ENCODE measurements at places on chromosomes 4 and X. TPM values are rescaled to one million over a fixed set of nuclear protein-coding genes. Genes with fewer than 3 reads are reported as not detected.

DNA sequence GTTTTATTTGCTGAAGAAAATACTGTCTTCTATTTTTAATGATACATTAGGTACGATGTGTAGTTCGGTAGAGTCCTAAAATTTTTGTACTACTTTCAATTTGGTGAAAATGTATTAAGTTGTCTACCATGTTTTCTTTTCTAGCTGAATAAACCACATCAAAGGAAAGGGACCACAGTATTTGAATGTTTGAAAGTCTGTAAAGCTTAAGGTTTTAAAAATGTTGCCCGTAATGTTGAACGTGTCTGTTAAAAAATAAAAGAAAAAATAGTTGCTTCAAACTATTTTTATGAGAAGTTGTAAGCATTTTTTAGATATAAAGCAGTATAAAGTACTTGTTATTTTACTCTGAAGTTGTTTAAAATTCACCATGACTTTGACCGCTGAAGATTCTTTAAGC, 3.2 kb downstream of the CDKN2AIP start:
- no peak for DNase-seq

- no peak for DNase-seq
Measured at GRCh38 chr4:63632858-63633257, 776.4 kb downstream of the TECRL start.

DNA sequence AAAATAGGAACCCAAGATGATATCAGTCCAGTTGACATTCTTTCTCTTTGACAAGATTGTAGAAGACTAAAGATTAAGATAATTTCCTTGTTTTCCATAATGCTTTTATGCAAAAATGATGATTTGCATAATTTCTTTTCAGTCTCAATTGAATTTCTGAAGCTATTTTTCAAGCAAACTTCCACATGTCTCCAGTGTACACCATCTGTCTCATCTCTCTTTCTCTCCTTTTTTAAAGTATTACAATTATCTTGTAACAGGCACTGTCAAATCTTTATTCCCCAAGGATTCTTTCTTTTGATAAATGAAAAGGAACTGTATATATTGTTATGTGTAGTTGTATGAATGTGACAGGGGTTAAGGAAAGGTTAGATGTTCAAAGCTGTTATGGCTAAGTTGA, 7.9 kb upstream of the SH3RF1 start:
- DNase-seq, result no peak

DNA sequence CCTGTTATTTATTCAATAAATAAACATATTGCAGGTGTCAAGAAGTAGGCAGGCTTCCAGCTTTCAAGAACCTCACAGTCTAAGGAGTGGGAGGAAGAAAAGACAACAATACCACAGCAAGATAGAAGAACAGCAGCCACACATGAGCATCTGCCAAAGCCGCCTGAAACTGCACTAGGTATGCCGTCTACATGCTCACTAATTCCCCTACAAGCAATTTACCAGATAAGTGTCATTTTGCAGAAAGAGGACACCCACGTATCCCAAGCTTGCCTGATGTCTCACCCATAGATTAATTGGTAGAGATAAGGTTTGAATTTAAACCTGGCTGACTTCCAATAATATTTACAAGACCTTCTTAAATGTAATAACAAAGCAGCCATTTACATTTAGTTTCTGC, 439.4 kb upstream of the CPEB2 start:
- DNase-seq, result no peak

GRCh38 chr4:92060333-92060732, 243.4 kb upstream of the GRID2 start:
- DNase-seq, result no peak

DNA sequence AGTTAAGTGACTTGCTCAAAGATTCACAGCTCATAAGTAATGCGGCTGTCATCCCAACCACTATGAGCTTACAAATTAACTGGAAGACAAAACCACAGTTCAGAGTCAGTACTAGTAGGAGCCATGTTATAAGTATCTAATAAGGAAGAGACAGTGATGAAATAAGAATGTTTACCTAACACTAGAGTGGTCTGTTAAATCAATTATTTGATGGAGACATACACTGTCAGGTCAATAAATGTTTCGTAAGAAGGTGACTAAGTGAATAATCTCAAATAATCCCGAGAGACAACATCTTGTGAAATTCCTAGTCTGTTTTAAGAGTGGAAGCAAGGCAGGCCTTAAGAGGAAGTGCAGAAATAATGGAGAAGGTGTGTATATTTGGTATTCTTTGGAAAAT, 25.8 kb upstream of the AMELX start:
- DNase-seq, result no peak

DNA sequence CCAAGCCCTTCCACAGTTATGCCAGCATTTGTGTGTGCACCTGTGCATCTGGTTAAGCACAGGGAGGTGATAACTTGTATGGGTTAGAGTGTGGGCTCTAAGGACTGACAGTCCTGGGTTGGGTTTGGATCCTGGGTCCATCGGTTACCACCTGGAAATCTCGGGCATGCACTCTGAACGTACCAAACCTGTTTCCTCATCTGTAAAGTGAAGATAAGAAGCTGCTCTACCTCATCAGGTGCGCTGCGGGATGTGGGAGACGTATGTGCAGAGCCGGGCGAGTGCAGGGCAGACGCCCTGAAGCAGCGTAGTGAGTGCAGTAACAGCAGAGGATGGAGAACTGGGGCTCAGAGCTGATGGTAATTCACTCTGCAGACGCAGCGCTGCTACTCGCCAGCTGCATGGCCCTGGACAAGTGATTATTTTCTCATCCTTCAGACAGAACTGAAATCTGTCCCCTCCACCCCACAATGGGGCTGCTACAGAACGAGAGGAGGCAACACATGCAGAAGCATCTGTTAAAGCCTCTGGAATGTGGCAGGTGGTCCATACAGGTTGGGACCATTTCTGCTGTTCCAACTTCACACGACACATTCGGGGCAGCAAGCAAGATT, 64.4 kb downstream of the HADH start:
- no peak for DNase-seq

- DNase-seq, result no peak
Measured at GRCh38 chrX:97416461-97416860, 532.8 kb downstream of the RPA4 start.

DNA sequence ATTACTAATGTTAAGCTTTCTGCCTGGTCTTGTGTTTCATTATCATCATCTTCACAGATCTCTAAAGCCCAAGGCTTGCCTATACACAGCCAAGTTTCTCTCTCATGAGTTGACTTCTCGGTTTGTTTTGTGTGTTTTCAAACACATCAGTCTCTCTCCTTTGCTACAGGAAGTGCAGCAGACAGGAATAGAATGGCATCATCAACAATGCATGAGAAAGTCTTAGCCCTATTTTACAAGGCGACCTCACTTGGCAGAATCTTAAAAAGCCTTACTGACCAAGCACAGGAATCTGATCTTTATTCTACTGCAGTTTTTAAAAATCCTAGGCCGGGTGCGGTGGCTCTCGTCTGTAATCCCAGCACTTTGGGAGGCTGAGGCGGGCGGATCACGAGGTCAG, 36.8 kb downstream of the CC2D2A start:
- no peak for DNase-seq

- no peak for DNase-seq
Measured at GRCh38 chrX:23394421-23394820, 59.8 kb downstream of the PTCHD1 start.

- no peak for DNase-seq
Measured at GRCh38 chrX:43333543-43333942, 322.6 kb upstream of the MAOA start.

DNA sequence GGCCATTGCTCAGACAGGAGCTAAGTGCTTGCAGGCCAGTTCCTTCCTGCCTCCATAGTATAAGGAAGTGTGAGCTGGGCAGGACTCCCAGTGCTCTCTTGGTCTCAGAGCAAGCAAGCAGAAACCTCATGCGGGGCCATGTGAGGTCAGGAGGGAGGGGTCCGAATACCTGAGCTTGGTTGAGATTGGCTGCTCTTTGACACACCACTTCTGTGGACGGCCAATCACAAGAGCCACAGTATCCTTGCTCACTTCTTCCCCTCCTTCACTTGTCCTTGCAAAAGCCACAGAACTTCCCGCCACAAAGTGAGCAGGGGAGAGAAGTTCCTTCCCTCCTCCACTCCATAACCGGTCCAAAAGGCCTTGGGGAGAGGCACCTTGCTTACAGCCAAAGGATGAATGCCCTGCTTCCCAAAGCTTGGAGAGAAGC, 56.7 kb downstream of the PRPS1 start:
- peak; percentile 34 for DNase-seq

GRCh38 chrX:130857207-130857606, 45.8 kb downstream of the ENOX2 start:
- DNase-seq, result no peak

DNA sequence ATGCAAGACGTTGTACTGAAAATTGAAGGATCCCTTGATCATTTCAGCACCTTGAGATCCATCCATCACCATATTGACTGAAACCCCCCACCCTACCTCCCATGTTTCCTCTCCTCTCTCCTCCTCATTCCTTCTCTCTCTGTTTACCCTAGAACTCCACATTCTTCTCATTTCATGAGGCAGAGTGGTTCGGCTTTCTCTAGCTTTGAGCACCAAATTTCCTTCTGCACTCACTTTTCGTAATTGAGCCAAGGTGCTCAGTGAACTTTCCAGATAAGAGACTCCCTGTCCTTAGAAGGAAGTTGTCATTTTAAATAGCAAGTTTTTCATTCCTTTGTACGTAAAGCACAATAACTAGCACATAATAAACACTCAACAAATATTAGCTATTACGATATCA, 108.3 kb upstream of the SLC34A2 start:
- no peak for DNase-seq

- no peak for DNase-seq
Measured at GRCh38 chr4:124118061-124118460, 594.5 kb downstream of the ANKRD50 start.

- DNase-seq, result no peak
Measured at GRCh38 chrX:39796856-39797255, 300.9 kb downstream of the BCOR start.

DNA sequence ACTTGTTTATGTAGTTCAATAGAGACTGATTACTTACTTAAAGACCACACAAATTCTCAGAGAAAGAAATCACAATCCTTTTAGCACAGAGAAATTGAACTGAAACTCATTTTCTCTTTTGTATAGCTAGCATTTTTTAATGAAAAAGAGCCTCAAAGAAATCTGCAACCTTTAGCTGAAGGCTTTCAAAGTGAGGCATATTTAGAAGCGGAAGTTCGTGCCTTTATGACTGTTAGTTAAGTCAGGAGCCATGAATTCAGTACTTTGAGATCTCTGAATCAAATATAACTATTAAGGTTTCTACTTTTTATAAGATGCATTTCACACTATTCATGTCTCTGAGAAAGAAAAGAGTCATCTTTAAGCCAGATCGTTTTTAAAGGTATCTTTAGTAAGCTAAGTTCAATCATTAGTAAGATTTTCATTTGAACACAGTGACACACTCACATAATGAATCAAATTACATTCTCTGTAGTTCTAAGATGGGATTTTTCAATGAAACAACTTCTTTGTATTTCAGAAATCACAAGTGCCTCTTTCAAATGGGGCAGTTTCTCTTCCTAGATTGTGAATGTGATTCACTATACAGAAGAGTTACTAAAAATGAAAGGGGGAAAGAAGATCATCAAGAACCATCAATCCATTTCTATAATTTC, 61.4 kb downstream of the SMARCA1 start:
- DNase-seq, result no peak

- DNase-seq, result no peak
Measured at GRCh38 chr4:118953276-118953675, 64.6 kb downstream of the SYNPO2 start.

DNA sequence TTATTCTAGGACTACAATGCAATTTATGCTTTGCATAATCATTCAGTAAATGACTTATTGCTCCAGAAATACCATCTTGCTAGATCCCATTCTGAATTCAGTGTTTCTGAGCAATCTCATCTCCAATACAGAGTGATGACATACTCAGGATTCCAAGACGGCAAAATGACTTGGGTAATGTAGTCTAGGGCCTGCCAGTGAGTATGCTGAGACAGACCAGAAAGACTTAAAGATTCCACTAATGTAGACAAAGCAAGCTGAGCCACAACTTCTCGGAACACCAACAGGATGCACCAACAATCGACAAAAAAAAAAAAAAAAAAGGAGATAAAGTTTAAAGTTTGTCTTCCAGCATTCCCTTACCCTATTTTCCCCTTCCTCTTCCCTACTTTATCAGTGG, 919 bp upstream of the SEC24B start:
- DNase-seq, result no peak

- no peak for DNase-seq
Measured at GRCh38 chr4:17528551-17529165, 13.7 kb downstream of the CLRN2 start.

DNA sequence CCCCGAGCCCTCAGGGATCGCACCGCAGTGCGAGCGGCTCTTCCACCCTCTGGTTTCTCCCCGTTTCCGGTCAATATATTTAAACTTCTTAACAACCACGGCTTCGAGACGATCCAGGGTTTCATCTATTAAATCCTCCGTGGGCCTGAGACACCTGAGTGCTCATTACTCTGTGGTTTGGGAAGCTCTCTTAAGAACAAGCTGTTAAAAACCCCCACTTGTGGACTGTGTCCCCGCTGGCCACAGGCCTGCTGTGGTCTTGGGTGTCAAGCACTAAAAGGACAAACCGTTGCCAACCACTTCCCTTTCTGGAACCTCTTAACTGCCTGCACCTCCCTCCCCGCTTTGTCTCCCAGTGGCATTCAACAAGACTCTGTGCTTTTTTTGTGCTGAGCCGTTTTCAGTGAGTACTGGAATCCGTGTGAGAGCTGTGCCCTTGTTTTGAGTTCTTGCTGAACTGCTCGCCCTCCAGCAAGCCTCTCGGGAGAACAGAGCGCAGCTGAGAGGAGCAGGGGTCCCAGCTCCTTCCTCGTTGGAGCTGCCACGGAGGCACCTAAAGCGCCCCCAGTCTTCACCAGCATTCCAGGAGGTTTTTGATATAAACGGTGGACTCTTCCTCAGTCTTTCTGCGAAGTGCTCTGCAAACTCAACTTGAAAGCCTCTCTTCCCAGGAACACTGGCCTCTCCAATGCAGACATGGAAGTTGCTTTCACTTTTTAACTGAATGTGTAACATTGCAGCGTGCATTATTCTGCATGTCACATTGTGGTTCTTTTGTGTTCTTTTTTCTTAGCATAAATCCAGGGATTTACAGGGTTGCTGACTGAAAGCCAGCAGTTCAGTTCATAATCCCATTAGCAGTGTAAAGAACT, 691 bp upstream of the IGFBP7 start:
- DNase-seq, result peak; percentile 40

- DNase-seq, result no peak
Measured at GRCh38 chrX:10433296-10433965, 187.0 kb downstream of the MID1 start.

GRCh38 chr4:6453688-6453990, 18.8 kb downstream of the PPP2R2C start:
- DNase-seq, result peak; percentile 4

- no peak for DNase-seq
Measured at GRCh38 chrX:131067216-131067615, 9.1 kb downstream of the ARHGAP36 start.

The SLIT2 gene
- not detected for total RNA-seq

The ZNF185 gene
- 1.6 TPM for total RNA-seq

The UGT2A1 gene
- total RNA-seq, result not detected

The PPARGC1A gene
- not detected for total RNA-seq

The HTR2C gene
- total RNA-seq, result not detected

The NXF2B gene
- not detected for total RNA-seq

The TKTL1 gene
- 0.31 TPM for total RNA-seq

The ZAR1 gene
- total RNA-seq, result not detected

The GABRE gene
- total RNA-seq, result not detected

The P2RY10 gene
- 77.4 TPM for total RNA-seq

The ADGRG4 gene
- total RNA-seq, result not detected

The GAGE12J gene
- not detected for total RNA-seq

The RHOXF2 gene
- not detected for total RNA-seq

The TMEM175 gene
- total RNA-seq, result 39.8 TPM

The ABCB7 gene
- 26.3 TPM for total RNA-seq

The CPEB2 gene
- total RNA-seq, result 15.0 TPM

All from activated naive CD8-positive, alpha-beta T cell treated with anti-CD3 and anti-CD28 coated beads, Interleukin-2, amount 10 ng/mL, durations not matched to agents 7 days and 5 days (primary cell).